ENCODE measurements at places on chromosomes 5 and 9. TPM values are rescaled to one million over a fixed set of nuclear protein-coding genes. Genes with fewer than 3 reads are reported as not detected.

The PCDHB5 gene
- 2.9 TPM for total RNA-seq

The PCDHB7 gene
- 0.98 TPM for total RNA-seq

DNA sequence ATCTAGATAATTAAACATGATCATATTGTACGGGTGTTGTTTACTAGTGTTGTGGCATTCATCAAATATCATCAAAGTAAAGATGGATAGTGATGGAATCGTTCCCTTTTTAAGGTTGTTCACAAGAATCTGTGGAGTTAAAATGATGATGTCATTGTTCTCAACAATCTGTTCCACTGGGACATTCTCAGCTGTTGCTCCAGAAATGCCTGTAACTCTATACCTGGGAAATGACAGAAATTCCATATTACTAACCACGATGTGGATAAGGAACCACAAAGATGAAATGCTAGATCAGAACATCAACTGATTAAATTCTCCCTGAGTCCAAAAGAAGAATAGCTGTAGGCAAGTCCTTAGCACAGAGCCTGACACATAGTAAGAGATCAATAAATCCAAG lies 38.0 kb downstream of the RIGI start:
- DNase-seq = no peak

DNA sequence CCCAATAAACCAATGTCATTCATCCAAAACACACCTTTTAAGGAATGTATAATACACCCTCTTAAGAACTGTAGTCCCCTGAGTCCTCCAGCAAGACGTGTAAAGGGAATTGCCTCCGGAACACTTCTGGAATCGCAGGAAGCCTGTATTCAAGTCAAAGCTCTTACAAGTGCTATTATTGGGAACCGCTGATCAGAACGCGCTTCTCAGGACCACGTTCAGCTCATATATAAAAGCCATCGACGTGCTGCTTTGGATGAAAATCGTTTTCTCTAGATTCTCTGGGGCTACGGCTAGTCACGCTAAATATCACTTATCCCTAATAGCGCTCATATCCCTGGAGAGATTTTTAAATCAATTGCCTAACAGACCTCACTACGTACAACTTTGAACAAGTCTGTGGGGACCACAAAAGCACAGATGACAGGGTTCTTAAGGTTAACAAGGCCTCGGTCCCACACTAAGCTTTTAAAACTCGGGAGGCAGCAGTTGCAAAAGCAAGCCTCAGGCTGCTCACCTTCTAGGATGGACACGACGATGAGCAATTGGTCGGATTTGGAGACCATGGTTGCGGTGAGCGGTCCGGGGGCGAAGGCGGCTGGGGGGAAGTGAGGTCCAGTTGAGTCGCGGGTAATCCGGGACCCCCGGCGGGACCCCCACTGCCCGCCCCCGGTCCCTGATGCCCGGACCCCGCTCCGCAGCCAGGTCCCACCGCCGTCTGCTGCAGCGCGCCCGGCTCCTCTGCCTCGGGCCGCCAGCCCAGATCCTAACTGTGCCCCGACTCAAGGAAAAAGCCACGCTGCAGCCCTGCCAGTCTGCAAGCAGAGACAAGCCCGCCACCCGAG lies 548 bp downstream of the CEP120 start:
- DNase-seq = no peak

DNA sequence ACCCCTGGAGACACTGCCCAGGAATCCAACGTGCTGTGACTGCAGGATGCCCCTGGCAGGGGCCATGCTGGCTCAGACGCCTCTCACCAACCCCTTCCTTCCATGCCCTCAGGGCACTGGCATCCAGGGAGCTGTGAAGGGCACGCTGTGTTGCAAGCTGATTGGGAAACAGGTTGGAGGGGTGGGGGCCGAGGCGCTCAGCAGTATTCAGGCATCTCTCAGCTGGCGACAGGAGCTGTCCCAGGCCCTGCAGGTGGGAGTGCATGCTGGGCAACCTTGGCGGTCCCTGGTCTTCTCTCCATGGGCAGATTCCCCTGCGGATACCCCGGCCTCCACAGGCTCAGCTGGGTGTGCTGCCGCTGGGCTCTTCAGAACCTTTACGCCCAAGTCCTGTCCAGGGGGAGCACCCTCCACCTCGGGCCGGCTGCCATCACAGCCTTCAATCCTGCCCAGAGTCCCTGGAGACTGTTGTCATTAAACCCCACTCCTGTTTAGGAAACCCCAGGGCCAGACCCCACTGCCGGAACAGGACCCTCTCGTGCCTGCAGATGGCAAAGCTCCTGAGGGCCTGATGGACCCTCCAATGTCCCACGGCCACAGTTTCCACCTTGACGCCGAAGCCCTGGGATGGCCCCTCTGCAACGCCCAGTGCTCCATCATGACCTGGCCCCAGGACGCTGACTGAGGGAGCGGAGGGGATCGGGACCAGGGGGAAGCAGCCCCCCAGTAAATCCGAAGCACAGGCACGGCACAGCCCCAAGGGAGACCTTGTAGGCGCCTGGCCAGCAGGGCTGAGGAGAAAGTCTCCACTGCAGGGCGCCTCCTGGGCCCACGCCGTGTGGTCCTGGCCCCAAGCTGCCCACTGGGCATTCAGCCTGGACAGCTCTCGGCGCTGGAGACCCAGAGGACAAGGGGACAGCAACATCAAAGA lies 9.3 kb downstream of the TPPP start:
- no peak for DNase-seq

Data from vagina (tissue), 2 donors.